Left colon (tissue), 2 donors: ENCODE measurements at places on chromosomes 2 and 18. TPM values are rescaled to one million over a fixed set of nuclear protein-coding genes. Genes with fewer than 3 reads are reported as not detected.

The EPAS1 gene
- total RNA-seq: 155 TPM

The AGXT gene
- total RNA-seq: 3.0 TPM

The FBLN7 gene
- total RNA-seq: 0.70 TPM

The MAP3K2 gene
- total RNA-seq: 73.1 TPM

The SERPINB3 gene
- total RNA-seq: not detected

The MC5R gene
- not detected for total RNA-seq

The CERS6 gene
- total RNA-seq: 64.4 TPM

The EVX2 gene
- not detected for total RNA-seq

The NTSR2 gene
- not detected for total RNA-seq

The ZNF514 gene
- 17.4 TPM for total RNA-seq

The PROM2 gene
- 39.9 TPM for total RNA-seq

The CYRIA gene
- 6.4 TPM for total RNA-seq

The TUBA4B gene
- total RNA-seq: not detected

The TFPI gene
- 23.2 TPM for total RNA-seq

The NGEF gene
- total RNA-seq: 34.4 TPM

The REG1B gene
- not detected for total RNA-seq

The ASTL gene
- 0.45 TPM for total RNA-seq

The CROCC2 gene
- not detected for total RNA-seq

The GREB1L gene
- total RNA-seq: not detected

The TMEM17 gene
- total RNA-seq: 0.84 TPM

The TRPM8 gene
- total RNA-seq: not detected

The ATIC gene
- total RNA-seq: 95.7 TPM

The ZNF397 gene
- 18.0 TPM for total RNA-seq

The EFHD1 gene
- total RNA-seq: 2.7 TPM

The TUBB8B gene
- 0.34 TPM for total RNA-seq

The RFX8 gene
- not detected for total RNA-seq

The CELF4 gene
- total RNA-seq: 1.8 TPM

The RGPD4 gene
- 0.08 TPM for total RNA-seq

The MAP2 gene
- 1.6 TPM for total RNA-seq

The COBLL1 gene
- total RNA-seq: 25.5 TPM
